Activated gamma-delta T cell treated with anti-CD3 and anti-CD28 coated beads, Interleukin-2, amount 50 U/mL, for 16 hours (primary cell): ENCODE measurements at places on chromosomes 1 and 21.

DNA sequence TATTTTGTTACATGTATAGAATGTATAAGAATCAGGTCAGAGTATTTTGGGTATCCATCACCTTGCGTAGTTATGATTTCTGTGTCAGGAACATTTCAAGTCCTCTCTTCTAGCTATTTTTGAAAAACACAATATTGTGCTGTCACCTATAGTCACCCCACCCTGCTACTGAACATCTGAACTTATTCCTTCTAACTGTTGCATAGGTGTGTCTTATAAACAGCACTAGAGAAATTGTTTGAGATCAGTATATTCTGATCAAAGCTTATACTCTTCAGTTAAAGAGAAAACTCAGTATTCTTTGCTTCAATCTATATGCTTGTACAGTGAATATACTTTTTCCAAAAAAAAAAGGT is 96.0 kb downstream of the ASH1L start:
- DNase-seq, result no peak

DNA sequence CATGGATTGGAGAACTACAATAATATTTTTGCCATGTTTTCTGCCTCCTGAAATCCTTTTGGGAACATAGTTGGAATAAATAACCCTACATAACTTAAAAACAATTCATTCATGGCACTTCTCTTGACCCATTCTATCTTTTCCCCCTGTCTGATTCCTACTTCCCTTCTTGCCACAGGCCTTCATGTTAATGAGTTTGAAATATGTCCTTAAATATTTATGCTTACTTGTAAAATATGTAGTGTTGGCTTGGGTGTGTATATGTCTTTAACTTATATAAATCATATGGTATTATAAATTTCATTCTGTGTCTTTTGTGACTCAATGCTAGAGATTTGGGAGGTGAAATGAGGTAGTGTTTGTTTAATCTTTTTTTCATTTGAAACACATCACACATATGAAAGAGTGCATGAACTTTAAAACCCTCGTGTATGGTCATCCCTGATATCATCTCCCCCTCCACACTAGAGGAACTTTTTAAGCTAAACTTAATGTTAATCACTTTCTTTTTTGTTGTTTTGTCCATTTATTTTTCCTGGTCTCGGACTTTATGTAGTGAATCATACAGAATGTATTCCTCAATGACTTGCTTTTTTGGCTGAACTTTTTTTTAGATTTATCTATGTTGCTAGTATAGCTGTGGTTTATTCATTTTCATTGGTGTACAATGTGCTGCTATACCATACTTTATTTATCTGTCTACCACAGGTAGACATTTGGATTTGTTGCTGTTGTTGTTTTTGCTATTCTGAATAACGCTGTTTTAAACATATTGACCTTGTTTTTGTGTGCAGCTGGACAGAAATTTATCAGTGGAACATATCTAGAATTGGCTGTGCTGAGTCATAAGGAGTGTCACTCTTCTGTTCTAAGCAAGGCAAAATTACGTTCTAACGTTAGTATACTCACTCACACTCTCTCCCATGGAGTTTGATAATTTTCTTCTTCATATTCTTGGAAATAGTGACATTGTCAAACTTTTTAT is 441.6 kb downstream of the PLPP3 start:
- DNase-seq, result no peak

DNA sequence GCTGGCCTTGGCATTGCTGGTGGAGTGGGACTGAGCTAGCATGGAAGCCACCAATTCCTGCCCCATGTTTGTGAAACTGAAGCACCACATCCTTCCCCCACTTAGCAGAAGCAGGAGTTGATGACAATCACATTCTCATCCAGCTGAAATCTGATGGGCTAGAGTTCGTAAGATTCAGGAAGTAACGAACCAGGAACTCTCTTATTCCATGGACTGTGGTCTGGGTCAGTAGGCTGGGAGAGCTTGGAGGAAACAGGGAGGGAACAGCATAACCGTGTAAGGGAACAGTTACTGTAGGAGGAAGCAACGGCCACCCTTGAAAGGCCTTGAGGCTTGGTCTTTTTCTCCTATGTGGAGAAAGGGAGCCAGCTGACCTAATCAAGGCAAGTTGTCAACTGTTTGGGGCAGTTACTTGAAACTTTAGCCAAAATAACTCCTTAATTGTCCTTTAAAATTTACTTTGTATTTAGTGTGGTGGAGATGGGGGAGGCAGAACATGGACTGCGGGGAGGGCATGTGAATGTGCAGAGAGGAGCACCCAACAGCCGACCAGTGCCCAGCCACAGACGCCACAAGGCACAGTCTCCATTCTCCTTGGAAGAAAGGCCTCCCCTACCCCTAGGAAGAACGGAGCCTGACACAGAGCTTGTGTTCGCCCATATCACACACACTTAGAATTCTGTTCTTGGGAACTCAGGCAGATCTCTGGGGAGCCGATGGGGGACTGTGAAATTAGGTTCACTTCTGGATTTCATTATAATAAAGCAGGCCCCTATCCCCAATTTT is 2.0 kb upstream of the COQ8A start:
- no peak for DNase-seq

- DNase-seq, result no peak
Observed at GRCh38 chr1:172936088-172936645, 114.6 kb downstream of the TNFSF18 start.

DNA sequence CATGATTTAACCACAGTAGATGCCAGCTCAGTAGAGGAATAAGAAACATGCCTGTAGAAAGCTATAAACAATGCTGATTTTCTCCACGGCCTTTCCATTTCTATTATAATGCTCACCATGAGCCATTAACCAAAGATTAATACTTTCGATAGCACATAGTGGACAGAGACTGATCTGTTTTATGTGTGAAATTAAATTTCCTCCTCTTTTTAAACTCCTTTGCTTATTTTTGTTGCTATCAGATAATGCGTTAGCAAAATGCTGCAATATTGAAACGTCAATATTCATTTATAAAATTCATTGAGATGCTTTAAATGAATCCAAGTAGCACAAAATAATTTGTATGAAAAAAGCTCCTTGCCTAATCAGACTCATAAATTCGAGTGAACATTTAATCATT is 1807.9 kb downstream of the MRPL39 start:
- no peak for DNase-seq

- DNase-seq, result no peak
Observed at GRCh38 chr1:23824711-23825075, 536 bp downstream of the HMGCL start.

GRCh38 chr1:203523667-203524066 is 29.7 kb downstream of the OPTC start:
- no peak for DNase-seq

- no peak for DNase-seq
Observed at GRCh38 chr1:41169066-41169798, 72.9 kb downstream of the SCMH1 start.

GRCh38 chr21:43370888-43371570 is 55.9 kb downstream of the SIK1 start:
- DNase-seq, result no peak

DNA sequence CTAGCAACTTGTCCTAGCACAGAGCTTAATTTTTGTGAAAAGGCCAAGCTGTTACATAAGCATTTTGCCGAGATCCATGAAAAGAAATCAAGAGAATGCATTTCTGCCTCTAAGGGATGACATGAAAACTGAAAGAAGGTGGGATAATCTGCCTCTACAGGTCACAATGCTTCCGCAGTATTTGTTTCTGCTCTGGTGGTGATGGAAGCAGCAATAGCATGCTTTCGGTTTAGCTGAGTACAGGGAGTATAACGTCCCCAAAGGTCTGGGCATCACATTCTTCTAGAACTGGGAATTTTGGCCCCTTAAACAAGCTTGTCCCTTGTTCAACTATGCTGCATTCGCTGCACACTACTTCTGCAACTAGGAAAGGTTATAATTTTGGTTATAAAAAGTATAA is 14.4 kb upstream of the MAGI3 start:
- no peak for DNase-seq

DNA sequence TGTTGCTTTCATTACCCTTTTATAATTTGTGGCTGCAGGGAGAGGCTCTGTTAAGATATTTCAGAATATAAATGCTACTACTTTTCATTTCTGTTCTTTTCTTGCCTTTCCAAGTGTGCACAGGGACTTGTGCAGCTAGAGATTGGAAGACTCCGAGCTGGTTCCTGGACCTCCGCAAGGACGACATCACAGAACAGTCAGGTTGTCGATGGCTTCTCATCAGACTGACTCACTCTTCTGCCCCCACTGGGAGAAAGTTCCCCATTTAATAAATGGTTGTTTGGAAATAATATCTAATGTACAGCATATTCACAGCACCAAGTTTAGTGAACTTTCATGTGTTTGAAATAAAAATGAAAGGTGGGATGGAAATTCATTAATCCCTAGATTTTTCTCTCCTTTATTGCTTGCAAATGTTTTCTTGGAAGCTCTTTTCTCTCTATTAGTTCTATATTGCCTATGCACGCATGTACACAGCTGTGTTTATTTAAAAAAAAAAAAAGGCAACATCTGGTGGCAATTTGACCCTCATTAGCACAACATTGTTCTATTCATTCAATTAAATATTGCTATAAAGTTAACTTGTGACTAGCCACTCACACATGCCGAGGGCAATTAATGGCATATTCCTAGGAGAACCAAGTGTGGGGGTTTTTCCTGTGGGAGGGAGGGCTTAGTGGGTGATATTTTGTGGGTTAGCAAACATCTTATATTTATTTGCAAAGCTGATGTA is 77.5 kb upstream of the L1TD1 start:
- no peak for DNase-seq

GRCh38 chr1:189500778-189501177 is 976.9 kb downstream of the BRINP3 start:
- no peak for DNase-seq

DNA sequence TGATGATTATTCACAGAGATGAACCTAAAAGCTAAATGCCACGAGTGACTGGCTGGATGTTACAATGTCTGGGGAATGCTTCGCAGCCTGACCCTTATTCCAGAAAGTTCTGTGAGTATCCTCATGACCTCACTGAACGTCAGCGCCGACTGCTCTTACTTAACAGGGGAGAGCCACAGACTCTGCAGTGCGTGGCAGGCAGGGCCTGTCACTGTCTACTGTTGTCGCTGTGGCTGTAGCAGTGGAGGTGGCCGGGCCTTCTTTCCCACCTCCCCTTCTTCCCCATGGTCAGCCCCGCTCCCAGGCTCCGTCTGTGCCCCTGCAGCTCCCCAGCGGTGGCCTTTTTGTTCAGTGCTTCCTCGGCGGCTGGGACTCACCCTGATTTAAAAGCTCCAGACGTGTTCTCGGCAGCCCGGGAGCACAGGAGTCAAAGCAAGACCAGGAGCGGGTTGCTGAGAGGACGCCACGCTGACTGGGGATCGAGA is 52.2 kb upstream of the TARBP1 start:
- DNase-seq, result no peak

GRCh38 chr1:180646547-180646946 is 14.7 kb downstream of the XPR1 start:
- DNase-seq, result no peak

DNA sequence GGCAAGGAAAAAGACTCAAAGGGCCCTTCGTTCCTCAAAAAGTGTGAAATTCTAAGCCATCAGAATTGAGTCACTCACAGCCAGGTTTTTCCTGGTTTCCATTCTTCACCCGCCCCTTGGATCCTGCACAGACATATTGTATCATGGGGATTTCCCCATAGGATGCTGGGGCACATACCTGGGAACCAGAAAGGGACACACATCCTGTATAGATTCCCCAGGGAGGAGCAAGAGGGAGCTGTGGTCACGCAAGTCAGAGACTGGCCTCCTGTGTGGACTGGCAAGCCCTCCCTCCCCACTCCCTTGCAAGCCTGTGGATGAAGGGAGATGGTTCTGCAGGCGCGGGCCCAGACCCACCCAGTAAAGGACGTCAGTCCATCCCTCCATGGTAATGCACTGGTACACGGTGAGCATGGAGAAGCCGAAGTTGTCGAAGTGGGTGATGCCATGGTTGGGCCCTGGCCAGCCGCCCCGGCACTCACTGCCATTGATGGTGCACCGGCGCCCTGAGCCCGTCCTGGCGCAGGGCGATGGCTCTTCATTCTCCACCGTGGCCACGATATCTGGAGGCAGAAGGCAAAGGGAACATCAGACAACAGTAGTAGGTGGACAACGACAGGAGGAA is 23.2 kb downstream of the CACNA1S start:
- DNase-seq, result no peak

- DNase-seq, result no peak
Observed at GRCh38 chr1:10677491-10678391, 118.7 kb downstream of the CASZ1 start.

GRCh38 chr1:167935216-167936067 is 1.0 kb upstream of the DCAF6 start:
- peak; percentile 12 for DNase-seq

DNA sequence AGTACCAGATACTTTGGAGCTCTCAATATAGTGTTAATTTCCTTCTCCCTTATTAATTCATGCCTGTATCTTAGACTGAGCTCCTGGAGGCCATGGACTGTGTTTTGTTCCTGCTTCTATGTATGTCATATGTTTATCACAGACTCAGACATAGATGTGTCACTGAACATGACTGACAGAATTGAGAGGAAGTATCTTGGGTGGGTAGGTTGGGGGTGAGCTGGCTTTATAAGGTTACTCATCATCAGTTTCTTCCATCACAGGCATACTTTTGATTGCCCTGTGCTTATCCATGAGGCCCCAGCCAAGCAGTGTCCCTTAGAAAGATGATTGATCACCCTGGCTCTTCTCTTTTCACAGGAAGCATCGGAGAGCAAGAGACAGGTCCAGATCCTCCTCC is 5.6 kb upstream of the SH3D21 start:
- DNase-seq, result no peak

DNA sequence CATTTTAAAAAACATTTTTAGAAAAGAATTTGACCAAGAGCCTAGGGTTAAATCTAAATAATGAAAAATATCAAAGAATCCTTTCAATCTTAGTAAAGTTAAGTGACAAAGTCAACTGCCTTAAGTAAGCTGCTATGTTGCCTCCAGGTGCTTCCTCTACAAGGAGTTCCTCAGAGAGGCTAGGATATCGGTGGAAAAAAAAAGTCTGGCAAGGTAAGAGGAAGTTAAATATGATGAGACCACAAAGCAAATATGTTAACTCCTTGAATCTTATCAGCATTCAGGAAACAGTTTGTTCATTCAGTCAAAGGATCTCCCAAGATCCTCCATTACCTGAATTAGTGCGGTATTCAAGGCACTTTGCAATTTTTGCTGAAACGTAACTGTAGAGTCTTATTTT is 563.5 kb downstream of the PTPRC start:
- DNase-seq, result no peak
